ENCODE measurements at places on chromosomes 4 and X.
A peak's percentile ranks its signal among the peaks of the same experiment; 100 is the strongest.

GRCh38 chr4:1772853-1773538 lies 20.1 kb upstream of the FGFR3 start:
- DNase-seq = no peak

- DNase-seq = no peak
Measured at GRCh38 chr4:157014621-157015591, 43.3 kb upstream of the PDGFC start.

- peak; percentile 34 for DNase-seq
Measured at GRCh38 chrX:12802741-12803140, 11.5 kb downstream of the PRPS2 start.

DNA sequence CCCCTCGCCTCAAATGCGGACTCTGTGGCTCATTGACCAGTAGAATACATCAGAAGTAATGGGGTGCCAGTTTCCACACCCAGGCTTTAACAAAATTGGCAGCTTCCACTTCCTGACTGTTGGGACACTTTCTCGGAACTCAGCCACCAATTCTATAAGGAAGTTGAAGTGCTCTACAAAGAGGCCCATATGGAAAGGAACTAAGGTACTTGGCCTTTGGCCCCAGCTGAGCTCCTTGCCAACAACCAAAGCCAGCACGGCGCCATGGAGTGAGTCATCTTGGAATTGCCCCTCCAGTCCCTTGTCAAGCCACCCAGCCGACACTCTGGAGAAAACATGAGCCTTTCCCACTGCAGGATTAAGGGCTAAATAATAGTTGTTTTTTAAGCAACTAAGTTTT lies 262.2 kb upstream of the INTU start:
- DNase-seq = no peak

DNA sequence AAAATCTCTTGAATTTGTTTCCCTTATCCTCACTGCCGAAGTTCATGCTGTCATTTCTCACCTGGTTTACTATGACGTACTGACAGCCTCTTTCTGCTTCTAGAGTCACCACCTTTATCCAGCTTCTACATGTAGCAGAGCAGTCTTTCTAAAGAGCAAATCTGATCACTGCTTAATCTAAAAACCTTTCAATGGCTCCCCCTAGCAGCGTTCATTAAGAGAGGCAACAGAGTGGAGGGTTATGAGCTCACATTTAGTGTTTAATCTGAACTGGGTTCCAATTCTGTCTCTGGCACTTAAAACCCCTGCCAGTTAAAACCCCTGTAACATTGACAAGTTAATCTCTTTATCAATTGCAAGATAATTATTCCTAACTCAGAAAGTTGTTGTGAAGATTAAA lies 4.4 kb downstream of the RBPJ start:
- DNase-seq = no peak

- DNase-seq = no peak
Measured at GRCh38 chrX:39953879-39954278, 143.9 kb downstream of the BCOR start.

DNA sequence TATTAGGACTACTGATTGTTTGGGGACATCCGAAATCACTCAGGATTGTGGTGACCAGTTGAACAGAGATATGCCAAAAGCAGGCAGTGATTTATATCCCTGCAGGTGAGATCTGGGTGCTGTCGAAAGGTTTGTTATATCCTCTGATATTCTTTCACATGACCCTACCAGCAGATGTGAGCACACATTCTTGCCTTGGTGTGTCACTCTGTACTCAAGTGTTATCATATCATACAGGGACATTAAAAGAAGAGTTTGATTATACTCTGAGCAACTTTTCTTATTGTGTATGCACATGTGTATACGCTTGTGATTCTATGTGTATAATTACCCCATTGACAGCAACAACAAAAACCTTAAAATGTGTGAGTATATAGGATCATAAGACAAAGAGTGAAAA lies 381.2 kb upstream of the IGFBP7 start:
- DNase-seq = no peak

DNA sequence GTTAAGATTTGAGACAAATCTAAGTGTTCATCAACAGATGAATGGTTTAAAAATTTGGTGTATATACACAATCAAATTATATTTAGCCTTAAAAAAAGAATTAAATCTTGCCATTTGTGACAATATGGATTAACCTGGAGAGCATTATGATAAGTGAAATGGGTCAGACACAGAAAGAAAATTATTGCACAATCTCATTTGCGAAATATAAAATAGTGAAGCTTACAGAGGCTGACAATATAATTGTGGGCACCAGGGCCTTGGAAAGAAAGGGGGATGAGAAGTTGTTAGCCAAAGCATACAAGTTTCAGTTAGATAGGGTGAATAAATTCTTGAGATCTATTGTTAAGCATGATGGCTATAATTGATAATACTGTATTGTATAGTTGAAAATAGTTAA lies 883.0 kb downstream of the TECRL start:
- no peak for DNase-seq

DNA sequence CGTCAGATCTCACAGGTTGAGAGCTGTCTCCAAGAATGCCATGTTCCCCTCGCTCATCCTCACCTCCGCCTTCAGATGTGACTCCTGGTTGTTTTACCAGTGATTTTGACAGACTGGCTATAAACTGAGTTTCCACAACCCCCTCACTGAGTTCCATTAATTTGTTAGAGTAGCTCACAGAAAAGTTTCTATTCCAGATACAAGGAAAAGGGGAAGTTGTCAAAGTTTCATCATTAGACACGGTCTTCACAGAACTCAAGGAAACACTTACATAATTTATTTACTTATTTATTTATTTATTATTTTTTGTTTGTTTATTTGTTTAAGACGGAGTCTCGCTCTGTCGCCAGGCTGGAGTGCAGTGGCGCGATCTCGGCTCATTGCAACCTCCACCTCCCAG lies 55.7 kb upstream of the IQSEC2 start:
- DNase-seq = no peak

DNA sequence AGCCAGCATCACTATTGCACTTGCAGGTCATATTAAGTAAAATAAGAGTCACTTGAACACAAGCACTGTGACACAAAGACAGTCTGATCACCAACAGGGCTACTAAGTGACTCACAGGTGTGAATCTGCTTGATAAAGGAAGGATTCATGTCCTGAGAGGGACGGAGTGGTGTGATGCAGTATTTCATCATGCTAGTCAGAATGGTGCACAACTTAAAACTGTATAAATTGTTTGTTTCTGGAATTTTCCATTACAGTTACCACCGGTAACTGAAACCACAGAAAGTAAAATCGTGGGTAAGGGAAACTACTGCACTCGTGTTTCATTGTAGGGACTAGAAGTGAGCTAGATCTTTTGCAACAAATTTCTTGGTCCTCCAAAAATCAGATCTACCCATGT lies 109.7 kb downstream of the ELOVL6 start:
- peak; percentile 55 for DNase-seq

GRCh38 chr4:39522068-39522467 lies 5.2 kb downstream of the UGDH start:
- DNase-seq = no peak

Data from DND-41 (cell line).